ENCODE measurements at places on chromosomes 11 and 22. TPM values are rescaled to one million over a fixed set of nuclear protein-coding genes. Genes with fewer than 3 reads are reported as not detected.

GRCh38 chr11:69909561-69910518, 90.6 kb upstream of the FGF3 start:
- peak; percentile 68 for DNase-seq

Gene RANGAP1
- polyA plus RNA-seq: 31.1 TPM

DNA sequence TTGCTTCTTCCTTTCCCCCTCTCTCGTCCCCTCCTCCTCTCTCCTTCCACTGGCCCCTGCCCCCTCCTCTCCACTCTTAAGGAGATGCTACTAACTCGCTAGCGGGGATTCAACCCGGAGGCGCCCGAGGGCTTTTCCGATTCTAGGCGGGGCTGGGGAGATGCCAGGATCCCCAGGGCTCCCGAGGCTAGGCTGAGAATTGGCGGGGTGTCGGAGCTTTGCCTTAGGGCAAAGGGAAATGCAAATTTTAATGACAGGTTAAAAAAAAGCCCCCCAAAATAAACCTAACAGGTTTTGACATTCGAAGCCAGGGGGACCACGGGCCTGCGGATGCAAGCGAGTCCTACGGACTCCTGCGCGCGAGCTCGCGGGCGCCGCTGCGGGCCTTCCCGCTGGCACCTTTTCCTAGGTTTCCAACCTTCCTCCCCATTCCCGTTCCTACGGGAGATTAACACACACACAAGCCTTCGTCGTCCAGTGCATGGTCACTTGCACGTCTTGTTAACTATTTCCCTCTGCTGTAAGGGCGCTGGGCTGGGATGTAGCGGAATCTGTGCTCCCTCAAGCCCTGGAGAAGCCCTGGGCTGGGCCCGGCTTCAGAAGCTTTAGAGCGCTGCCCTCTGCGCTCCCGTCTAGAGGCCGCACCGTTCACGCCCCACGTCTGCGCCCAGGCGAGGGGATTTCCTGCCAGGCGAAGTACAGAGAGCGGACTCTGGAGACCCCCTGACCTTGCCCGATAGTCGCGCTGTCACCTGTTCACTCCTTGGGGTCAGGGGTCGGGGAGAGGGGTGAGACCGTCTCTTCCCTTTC, 729 bp upstream of the ALX4 start:
- DNase-seq: peak; percentile 49

DNA sequence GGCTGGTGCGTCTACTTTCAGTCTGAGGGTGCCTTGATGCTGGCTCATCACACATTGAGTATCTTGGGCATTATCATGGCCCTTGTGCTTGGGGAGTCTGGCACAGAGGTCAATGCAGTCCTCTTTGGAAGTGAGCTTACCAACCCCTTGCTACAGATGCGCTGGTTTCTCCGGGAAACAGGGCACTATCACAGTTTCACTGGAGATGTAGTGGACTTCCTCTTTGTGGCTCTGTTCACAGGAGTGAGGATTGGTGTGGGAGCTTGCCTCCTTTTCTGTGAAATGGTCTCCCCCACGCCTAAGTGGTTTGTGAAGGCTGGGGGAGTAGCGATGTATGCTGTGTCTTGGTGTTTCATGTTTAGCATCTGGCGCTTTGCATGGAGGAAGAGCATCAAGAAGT, 4.9 kb downstream of the TLCD5 start:
- DNase-seq: no peak

Gene KDM4D
- polyA plus RNA-seq: 1.5 TPM

GRCh38 chr11:46242952-46243795, 34.3 kb upstream of the CREB3L1 start:
- DNase-seq: peak; percentile 98

DNA sequence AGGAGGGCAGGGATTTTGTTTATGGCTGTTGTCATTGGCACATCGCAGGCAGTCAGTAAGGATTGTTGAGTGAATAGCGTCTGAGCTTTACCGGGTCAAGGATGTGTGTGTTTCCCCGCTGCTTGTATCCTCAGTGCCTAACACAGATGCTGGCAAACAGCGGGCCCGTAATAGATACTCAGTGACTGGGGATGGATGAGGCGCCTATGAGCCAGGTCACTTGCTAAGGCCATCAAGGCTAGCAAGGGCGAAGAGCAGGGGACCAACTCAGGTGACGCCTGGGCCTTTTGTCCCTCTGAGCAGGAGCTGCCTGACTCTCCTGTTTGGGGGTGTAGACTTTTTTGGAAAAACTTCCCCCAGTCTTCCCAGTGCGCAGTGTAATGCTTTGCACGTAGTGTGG, 118.1 kb downstream of the HIPK3 start:
- no peak for DNase-seq

Gene APOL4
- polyA plus RNA-seq: 11.8 TPM

- DNase-seq: no peak
These were observed 30.7 kb downstream of the PRR5L start for GRCh38 chr11:36326524-36327419.

DNA sequence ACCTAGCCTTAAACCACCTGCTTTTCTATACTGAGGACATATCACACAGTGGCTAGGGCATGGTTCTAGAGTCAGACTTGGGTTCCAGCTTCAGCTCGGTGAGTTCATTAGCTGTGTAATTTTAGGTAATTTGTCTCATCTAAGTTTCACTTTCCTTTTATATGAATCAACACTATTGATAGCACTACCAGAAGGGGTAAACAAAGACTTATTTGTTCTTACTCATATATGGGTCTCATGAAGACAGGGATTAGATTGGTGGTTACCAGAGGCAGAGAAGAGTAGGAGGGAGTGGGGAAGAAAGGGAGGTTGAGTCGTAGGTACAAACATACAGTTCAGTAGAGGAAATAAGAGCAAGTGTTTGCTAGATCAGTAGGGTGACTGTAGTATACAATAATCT, 924.7 kb downstream of the OPCML start:
- no peak for DNase-seq

DNA sequence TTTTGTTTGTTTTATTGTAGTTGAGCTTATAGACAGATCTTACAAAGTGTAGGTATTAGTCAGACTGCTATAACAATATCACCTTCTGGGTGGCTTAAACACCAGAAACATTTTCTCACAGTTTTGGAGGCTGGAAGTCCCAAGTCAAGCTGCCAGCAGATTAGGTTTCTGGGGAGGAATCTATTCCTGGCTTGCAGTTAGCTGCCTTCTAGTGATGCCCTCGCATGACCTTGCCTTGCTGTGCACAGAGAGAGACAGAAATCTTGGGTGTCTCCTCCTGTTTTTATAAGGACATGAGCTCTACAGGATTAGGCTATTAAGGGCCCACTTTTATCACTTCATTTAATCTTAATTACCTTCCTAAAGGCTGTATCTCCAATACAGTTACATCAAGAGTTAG, 1635.2 kb downstream of the FAM181B start:
- no peak for DNase-seq

Gene IL10RA
- polyA plus RNA-seq: 6.3 TPM
